ENCODE measurements at places on chromosomes 16 and 17.

- DNase-seq, result no peak
Measured at GRCh38 chr17:80130992-80131391, 15.9 kb downstream of the EIF4A3 start.

GRCh38 chr16:28981517-28981916 is 3.3 kb upstream of the LAT start:
- DNase-seq, result no peak

- no peak for DNase-seq
Measured at GRCh38 chr17:4632581-4632920, 8.9 kb downstream of the ALOX15 start.

DNA sequence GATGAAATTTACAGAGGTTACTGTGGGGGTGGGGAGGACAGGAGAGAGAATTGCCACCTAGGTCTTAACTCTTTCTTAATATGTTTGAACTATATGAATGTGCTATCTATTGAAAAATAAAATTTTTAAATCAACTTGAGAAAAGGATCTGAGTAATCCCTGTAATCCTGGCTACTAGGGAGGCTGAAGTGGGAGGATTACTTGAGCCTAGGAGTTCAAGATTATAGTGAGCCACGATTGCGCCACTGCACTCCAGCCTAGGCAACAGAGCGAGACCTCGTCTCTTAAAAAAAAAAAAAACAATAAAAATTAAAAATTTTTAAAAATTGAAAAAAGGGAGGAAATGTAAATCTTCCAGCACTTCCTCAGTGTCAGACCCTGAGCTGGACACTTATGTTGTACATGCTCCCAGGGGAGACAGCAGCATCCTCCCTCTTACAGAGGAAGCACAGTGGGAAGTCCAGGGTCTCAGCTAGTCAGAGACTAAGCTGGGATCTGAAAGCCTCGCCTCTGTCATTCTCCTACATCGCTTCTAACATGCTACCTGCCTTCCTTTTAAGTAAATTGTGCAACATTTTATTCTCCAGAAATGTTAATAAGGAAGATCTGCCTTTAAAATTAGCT is 21.9 kb downstream of the PMM2 start:
- DNase-seq, result no peak

DNA sequence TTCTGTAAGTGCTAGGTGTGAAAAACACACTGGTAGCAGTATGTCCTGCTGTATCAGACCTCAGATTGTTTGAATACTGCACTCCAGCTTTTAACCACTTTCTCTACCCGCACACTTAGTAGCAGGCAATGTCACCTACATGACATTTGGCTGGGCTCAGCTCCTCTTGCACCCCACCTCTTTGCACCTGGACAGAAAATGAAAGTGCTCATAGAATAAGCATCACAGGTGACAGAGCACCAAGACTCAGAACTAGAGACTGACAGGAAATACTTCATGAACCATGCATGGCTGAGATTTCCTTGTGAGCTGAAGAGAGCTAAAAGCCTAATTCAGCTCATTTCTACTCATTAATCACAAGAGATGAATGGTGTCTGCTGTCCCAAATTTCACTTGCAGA is 1014.2 kb upstream of the CDH8 start:
- no peak for DNase-seq

- DNase-seq, result no peak
Measured at GRCh38 chr17:65559461-65559803, 2.0 kb downstream of the AXIN2 start.

- no peak for DNase-seq
Measured at GRCh38 chr17:42305543-42306384, 17.5 kb downstream of the STAT5A start.

Data from EL (cell line).